ENCODE measurements at places on chromosomes 4 and X. TPM values are rescaled to one million over a fixed set of nuclear protein-coding genes. Genes with fewer than 3 reads are reported as not detected.

The USP26 gene
- not detected for polyA plus RNA-seq

DNA sequence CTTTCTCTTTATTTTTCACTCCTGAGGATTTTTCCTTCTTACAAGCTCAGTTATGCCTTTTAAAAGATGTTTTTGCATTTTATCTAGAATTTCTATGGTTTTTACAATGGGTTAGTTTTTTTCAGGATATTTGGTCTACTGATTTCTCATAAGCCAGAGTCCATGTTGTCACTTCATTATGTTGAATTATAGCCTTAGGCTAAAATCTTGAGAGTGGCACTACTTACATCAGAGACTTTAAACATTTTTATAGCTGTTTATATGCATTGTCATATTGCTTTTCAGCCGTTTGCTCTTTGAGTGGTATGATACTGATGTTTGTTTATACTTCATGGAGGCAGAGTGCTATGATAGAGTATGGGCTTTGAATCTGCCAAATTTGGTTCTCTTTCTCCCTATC lies 36.4 kb downstream of the CXorf58 start:
- DNase-seq: no peak
- H3K4me3 ChIP-seq: no peak overlapping the region
- no peaks in the 10 kb centered on the region for H3K4me1 ChIP-seq
- H3K27me3 ChIP-seq: no peaks in the 10 kb centered on the region
- H3K36me3 ChIP-seq: no peaks in the 10 kb centered on the region

The CENPVL3 gene
- polyA plus RNA-seq: not detected

DNA sequence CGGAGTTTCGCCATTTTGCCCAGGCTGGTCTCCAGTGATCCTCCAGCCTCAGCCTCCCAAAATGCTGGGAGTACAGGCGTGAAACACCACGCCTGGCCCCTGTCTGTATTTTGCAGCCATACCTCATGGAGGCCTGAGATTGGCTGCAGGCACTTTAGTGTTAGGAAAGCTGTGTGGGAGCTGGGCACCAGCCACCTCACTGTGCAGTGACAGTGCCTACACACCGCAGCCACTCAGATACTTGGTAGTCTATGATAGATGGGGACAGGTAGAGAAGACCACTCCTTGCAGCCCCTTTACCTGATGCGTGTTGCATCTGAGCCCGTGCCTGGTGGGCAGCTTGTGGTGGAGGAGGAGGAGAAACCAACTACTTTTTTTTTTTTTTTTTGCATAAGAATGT lies 16.3 kb downstream of the SMS start:
- DNase-seq: no peak
- peaks cover 3% of the 10 kb centered on the region for H3K4me1 ChIP-seq
- no peak overlapping the region for H3K27ac ChIP-seq
- no peaks in the 10 kb centered on the region for H3K36me3 ChIP-seq
- H3K27me3 ChIP-seq: no peaks in the 10 kb centered on the region
- no peak overlapping the region for H3K4me3 ChIP-seq

DNA sequence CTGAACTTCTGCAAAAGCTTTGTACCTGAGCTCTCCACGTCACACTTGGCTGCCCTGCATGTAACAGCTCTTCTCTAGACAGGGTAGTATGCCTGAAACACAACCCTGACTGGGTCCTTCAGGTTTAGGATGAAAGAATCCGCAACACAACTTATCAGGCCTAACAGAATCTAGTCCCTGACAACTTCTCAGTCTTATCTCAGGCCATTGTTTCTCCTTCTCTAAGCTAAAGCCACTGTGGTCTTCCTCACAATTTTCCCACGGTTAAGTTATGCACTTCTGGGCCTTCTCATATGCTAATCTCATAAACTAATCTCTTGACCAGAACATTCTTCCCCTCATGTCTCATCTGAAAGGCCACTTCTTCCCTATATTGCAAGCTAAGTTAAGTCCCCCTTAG lies 10.8 kb upstream of the TMPRSS11B start:
- DNase-seq: no peak
- no peak overlapping the region for H3K27ac ChIP-seq
- no peak overlapping the region for H3K4me3 ChIP-seq
- no peaks in the 10 kb centered on the region for H3K4me1 ChIP-seq
- no peaks in the 10 kb centered on the region for H3K27me3 ChIP-seq

DNA sequence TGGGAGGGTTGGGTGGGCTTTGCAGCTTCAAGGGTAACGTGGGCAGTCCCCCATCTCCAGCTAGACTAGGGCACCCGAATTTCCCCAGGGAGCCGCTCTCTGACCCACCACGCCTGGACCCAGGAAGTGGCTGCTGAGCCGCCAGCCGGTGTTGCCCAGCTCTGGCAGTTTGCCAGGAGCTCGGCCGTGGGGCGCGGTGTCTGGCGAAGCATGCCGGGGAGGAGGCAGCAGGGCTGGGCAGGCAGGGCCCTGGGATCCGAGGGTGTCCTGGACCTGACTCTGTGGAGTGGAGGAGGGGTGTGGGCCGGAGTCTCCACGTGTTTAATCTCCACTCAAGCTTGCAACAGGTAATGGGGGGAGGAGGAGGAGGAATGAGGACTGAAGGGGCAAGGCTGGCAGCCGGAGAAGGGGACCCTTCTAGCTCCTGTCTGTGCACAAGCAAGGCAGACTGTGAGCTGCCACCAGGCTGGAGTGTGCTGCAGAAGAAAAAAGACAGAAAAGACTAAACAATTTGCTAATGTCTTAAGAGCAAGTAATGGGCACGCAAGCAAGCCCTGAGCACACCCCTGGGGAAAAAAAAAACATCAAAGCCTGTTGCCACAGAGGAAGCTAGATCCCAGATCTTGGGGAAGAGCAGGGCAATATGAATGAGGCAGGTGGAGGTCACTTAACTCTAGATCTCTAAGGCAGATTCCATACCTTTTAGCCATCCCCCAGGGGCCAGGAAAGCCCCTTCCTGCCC lies 2.4 kb downstream of the LONRF3 start:
- peak; percentile 63 for DNase-seq
- no peaks in the 10 kb centered on the region for H3K36me3 ChIP-seq
- H3K4me3 ChIP-seq: peak overlapping the region; percentile 66
- no peaks in the 10 kb centered on the region for H3K4me1 ChIP-seq

The FATE1 gene
- polyA plus RNA-seq: 0.52 TPM

The KIAA1210 gene
- polyA plus RNA-seq: not detected

The SMR3B gene
- not detected for polyA plus RNA-seq

The USP17L20 gene
- polyA plus RNA-seq: not detected

DNA sequence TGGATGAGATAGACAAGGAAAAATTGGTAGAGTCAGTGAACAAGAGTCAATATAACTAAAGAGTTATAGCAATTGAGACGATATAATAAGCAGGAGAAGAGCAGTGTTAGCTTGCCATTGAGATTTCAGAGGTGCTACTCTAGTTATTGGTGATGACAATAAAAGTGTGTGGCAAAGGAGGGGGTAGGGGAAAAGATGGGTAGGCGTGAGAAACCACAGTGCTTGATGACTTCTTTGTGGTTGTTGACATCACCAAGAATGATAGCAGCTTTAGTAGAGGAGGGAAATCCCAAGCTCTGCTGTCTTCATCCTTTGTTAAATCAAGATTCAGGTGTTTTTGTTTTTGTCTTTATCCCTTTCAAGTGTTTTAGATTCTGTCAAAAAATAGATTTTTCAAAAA lies 179.9 kb upstream of the PPP3CA start:
- no peaks in the 10 kb centered on the region for H3K36me3 ChIP-seq
- no peak for DNase-seq
- no peaks in the 10 kb centered on the region for H3K4me1 ChIP-seq
- no peak overlapping the region for H3K27ac ChIP-seq
- H3K27me3 ChIP-seq: no peaks in the 10 kb centered on the region
- H3K4me3 ChIP-seq: no peak overlapping the region

DNA sequence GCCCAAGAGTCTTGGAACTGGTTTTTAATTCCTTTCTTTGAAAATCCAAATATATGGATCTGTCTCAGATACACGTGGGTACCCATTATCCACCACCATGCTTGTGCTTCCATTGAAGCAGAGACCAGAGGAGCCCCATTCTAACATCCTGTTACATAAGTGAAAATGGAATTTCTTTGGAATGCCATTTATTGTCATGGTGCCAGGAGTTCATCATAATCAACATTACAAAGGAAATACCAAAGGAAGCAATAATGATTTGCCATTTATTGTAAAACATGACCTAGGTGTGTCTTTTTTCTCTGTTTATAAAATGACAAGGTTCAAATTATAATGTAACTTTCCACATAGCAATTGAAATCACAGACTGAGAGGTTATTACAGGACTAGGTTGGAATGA lies 61.7 kb downstream of the PALLD start:
- no peak overlapping the region for H3K27ac ChIP-seq
- H3K36me3 ChIP-seq: no peaks in the 10 kb centered on the region
- H3K27me3 ChIP-seq: no peaks in the 10 kb centered on the region

The CT45A1 gene
- polyA plus RNA-seq: not detected

GRCh38 chr4:88320780-88321373 lies 36.5 kb upstream of the PPM1K start:
- DNase-seq: no peak
- no peaks in the 10 kb centered on the region for H3K27me3 ChIP-seq
- no peak overlapping the region for H3K4me3 ChIP-seq
- H3K36me3 ChIP-seq: no peaks in the 10 kb centered on the region
- no peaks in the 10 kb centered on the region for H3K4me1 ChIP-seq

The GAGE12H gene
- polyA plus RNA-seq: not detected

The XKRX gene
- not detected for polyA plus RNA-seq

DNA sequence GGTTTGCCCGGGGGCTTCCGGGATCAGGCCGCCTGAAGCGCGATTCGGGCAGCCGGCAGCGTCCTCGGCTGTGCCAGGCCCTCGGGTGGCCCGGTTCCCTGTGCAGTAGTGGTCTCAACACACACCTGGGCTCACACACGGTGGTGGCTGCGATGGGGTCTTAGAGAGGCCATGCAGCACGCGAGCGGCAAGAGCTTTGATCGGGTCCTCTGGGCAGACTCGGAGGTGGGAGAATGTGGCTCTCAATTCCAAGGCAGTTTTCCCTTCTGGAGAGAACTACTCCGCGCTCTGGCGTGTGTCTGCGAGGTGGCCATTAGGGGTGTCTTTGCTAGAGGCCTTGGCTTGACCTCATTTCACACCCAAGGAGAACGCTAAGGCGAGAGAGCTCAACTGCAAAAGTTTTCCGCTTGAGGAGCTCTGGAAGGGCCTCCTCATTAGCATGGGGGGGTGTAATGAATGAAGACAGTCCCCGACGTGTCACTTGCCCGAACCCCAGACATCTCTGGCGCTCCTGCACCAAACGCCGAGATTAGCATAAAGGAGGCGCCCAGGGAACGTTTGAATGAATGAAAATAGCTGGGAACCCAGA lies 771 bp upstream of the RBPJ start:
- peak; percentile 58 for DNase-seq
- peak overlapping the region; percentile 89 for H3K4me3 ChIP-seq
- no peaks in the 10 kb centered on the region for H3K27me3 ChIP-seq

Data from kidney (tissue), 22 donors.